ENCODE measurements at places on chromosomes 16 and 17.

GRCh38 chr17:64732336-64733006 lies 70.4 kb upstream of the SMURF2 start:
- DNase-seq: no peak

DNA sequence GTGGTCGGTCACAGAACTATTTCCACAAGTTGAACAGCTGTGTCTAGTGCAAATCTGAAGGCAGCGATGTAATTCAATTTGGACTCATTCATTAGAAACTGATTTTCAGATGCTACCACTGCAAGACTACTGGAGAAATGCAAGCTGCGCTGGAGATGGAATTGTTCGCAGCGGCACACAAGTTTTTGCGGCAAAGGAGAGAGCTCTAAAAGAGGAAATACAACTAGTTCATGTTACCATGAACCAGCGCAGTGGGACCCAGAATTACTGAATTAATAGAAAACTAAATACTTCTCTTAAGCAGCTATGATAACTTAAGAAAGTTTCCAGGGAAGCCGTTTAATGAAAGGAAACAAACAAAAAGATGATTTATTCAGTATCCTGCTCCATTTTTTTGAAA lies 1.9 kb downstream of the CREBBP start:
- DNase-seq: no peak

DNA sequence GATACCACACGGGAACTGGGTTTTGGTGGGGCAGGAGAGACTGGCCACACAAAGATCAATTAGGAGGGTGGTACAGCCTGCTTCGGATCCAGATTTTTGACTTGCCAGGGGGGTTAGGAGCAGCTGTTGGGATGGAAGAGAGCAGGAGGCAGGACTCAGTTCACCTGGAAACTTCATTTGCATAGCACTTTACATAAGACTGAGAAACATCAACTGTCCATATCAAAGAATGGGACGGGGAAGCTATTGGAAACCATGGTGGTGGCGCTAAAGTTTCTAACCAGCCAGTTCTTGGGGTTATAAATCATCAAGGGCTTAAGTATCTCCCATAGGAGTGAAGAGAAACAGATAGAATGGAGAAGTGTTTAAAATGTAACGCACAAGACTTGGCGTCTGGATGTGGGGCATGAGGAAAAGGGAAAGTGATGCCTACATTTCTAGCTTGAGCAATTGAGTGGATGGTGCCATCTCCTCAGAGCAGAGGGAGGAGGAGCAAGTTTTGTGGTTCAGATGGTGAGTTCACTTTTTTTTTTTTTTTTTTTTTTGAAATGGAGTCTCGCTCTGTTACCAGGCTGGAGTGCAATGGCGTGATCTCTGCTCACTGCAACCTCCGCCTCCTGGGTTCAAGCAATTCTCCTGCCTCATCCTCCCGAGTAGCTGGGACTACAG lies 6.4 kb upstream of the SRCAP start:
- no peak for DNase-seq

- no peak for DNase-seq
These were observed 18.5 kb downstream of the CCDC42 start for GRCh38 chr17:8725881-8726876.

- DNase-seq: no peak
These were observed 51.6 kb downstream of the PRKCA start for GRCh38 chr17:66353937-66354401.

- no peak for DNase-seq
These were observed 527.6 kb downstream of the TMEM114 start for GRCh38 chr16:8062677-8063076.

- DNase-seq: no peak
These were observed 201.8 kb upstream of the TOX3 start for GRCh38 chr16:52748741-52749140.

- DNase-seq: no peak
These were observed 76.0 kb downstream of the ZNF778 start for GRCh38 chr16:89293276-89294143.

GRCh38 chr16:86077243-86077940 lies 178.4 kb downstream of the IRF8 start:
- DNase-seq: no peak

DNA sequence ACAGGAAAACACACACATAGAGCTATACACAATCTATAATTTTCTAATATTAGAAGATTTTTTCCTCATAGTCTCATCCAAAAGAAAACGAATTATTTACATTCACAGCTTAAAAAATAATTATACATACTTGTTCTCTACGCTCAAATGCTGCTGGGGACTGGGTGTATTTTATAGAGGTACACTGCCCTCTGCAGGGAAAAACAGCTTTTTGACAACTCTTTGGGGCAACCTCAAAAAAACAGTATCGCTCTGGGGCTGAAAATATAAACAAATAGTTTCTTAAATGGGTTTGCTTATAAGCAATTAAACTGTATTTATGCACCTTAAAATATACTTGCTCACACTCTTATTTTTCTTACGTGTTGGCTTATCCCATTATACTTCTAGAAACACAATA lies 261.8 kb upstream of the PSMD7 start:
- no peak for DNase-seq

- no peak for DNase-seq
These were observed at the start of gene HES7 for GRCh38 chr17:8123695-8124349. Gene HES7 (minus strand): TSS chr17:8124106. CDS start chr17:8124084, 22 bp downstream.

- no peak for DNase-seq
These were observed 2.8 kb downstream of the CDH13 start for GRCh38 chr16:82629441-82630027.

GRCh38 chr17:50559674-50560184 lies 786 bp upstream of the CACNA1G start:
- DNase-seq: no peak

- no peak for DNase-seq
These were observed 87.1 kb downstream of the AIPL1 start for GRCh38 chr17:6347776-6348175.

DNA sequence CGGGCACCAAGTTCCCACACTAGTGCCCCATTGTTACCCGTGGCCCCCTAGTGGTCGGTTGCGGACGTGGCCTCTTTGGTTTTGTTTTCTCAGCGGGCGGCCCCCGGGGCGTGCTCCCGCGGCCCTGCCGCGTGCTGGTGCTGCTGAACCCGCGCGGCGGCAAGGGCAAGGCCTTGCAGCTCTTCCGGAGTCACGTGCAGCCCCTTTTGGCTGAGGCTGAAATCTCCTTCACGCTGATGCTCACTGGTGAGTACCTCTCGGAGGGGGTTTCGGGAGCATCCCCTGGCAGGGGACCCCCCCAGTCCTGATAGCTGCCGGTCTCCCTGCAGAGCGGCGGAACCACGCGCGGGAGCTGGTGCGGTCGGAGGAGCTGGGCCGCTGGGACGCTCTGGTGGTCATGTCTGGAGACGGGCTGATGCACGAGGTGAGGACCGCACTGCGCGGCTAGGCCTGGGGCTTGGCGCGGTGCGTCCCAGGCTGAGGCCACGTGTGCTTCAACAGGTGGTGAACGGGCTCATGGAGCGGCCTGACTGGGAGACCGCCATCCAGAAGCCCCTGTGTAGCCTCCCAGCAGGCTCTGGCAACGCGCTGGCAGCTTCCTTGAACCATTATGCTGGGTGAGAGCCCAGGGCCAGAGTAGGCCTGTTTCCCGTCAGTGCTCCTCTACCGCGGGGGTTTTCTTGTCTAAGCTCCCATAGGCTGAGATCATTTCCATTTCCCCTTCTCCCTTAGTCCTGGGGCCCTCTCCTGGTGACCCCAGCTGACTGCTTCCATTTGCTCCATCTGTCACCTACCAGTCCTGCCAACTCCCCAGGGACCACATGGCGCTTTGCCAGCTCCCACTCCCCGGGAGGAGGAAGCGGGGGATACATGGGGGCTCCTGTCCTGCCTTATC lies 1.7 kb downstream of the SPHK1 start:
- peak; percentile 82 for DNase-seq

DNA sequence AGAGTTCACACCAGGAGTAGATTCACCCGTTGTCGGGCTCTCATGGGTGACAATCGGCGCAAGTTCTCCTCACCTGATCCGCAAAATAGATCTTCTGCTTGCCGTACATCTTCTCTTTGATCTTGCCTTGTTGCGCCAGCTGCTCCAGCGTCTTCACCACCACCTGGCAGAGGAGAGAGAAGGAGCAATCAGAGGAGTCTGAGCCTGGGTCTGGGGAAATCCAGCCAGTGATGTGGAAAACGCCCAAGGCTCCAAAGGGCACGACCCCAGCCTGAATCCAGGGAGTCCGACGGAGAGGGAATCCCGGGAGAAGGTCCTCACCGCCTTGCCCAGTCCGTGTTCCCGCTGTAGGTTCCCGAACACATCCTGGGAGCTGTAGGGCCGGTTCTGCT lies 393 bp downstream of the PSMC3IP start:
- DNase-seq: no peak

DNA sequence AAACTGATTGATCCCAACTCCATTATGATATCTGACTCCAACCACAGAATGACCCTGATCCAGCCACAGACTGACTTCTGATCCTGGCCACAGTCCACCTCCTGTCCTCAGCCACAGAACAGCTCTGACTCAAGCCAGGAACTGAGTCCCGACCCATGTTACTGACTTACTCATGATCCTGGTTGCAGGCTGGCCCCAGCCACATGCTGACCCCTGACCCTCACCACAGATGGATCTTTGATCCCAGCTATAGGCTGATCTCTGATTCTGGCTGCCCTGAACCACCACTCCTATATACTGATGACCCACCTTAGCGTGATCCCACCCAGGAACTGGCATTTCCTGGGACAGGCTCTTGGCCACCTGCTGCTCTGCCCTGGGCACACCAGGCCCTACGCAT lies 32.2 kb upstream of the IL21R start:
- DNase-seq: no peak

- peak; percentile 42 for DNase-seq
These were observed 471 bp upstream of the PRKAR1A start for GRCh38 chr17:68511671-68512246.

GRCh38 chr17:41338961-41339485 lies 11.6 kb downstream of the KRT33A start:
- DNase-seq: peak; percentile 19
